Esophagus squamous epithelium (tissue), 5 donors: ENCODE measurements at places on chromosomes 11 and 22.

DNA sequence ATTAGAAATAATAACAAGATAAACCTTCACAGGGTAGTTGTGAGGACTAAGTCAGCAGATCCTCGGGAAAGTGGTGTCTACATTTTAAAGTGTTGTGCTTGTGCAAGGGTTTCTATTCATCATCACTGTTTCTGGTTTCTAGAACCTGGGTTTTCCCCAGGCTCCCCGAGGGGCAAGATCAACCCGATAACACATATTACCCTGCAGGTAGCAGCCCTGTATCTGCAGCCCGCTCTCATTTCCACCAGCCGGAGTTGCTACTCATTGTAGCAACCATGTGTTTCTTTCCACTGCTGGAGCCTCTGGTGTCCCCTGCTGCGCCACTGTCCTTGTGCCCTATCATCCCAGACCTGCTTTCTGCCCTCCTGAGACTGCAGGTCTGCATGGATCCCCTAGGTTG lies 67.0 kb downstream of the MIAT start:
- no peak for DNase-seq

DNA sequence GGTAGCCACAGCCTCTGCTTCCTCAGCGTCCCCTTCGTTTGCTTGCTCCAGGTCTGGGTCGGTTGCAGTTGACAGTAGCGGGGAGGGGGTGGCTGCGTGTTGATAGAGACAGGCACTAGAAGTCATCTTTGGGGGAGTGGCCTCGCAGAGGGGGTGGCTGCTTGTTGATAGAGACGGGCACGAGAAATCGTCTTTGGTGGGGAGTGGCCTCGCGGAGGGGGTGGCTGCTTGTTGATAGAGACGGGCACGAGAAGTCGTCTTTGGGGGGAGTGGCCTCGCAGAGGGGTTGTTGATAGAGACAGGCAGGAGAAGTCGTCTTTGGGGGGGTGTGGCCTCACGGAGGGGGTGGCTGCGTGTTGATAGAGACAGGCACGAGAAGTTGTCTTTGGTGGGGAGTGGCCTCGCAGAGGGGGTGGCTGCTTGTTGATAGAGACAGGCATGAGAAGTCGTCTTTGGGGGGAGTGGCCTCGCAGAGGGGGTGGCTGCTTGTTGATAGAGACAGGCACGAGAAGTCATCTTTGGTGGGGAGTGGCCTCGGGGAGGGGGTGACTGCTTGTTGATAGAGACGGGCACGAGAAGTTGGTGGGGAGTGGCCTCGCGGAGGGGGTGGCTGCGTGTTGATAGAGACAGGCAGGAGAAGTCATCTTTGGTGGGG lies 328.3 kb downstream of the TBC1D22A start:
- DNase-seq = no peak

DNA sequence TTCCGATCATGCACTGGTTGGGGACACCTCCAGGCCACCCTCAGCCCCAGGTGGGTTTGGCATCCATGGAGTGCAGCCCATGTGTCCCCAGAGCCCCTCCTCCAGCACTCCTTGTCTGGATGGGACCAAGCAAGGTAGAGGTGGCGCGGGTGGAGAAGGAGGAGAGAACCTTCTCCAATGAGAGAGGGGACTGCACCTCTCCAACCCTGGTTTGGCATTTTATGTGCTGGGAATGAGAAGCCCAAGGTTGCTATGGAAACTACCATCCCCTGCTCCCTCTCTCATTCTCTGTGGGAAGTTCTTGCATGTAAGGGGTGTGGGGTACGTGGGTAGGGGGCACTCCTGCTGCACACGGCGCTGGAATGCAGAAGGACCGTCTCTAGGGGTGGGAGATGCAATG lies 21.8 kb upstream of the RASD2 start:
- no peak for DNase-seq

- no peak for DNase-seq
Measured at GRCh38 chr11:125393331-125393730, 102.7 kb downstream of the FEZ1 start.

DNA sequence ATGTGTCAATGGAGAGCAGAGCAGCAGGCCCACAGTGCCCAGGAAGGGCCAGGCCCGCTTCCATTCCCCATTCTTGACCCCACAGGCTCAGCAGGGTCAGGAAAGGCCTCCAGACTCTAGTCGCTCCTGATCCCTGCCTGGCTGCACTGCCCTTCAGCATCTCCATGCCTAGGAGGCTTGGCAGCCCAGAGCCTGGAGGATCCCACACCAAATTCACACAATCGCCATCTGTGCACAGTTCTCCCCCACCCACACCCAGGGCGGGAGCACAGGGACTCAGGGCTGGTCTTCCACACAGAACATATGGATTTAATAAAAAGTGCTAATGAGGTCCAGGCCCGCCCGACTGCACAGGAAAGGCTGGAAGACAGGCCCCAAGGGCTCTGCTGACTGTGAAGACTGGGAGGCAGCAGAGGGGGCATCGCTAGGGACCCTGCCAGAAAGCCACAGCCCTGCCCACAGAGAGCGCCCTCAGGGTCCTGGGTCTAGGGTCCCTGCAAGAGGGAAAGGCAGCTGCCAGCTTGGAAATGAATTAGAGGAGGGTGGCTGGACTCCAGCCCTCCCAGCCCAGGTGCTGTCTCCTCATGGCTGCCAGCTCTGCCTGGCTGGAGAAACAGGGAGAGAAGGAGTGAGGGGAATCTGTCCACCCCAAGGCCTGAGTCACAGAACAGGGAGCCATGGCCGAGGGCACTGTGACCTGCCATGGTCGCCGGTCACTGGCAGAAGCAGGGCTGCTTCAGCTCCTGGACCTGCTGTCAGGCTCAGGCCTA lies 39.7 kb downstream of the DKK3 start:
- DNase-seq = no peak

DNA sequence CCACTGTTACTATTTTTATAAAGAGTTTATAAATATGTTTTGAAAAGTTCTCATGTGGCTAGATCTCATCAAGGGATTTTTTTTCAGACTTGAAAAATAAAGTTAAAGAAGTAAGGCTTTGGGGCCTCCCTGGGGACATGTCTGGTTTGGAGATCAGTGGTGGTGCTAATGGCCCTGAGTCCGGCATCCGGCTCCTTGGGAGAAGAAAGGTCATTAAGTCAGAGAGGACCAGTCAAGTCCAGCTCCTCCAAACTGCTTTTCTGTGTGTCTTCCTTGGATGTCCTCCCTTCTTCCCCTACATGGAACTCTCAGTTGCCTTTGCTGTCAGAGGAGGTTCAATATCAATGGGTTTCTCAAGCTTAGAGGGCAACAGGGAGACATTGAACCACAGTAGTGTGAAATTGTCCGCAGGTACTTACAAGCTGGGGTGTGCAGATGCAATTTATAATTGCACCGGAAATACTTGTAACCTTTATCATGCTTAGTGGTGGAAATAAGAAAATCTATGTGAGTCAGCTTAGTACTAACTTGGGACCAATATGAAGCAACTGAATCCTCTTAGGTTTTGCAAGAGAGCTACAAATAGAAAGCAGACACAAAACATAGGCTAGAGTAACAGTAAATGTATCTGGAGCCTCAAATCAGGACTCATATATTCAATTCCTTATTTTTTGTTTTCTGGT lies 144.3 kb downstream of the TEAD1 start:
- DNase-seq = no peak

DNA sequence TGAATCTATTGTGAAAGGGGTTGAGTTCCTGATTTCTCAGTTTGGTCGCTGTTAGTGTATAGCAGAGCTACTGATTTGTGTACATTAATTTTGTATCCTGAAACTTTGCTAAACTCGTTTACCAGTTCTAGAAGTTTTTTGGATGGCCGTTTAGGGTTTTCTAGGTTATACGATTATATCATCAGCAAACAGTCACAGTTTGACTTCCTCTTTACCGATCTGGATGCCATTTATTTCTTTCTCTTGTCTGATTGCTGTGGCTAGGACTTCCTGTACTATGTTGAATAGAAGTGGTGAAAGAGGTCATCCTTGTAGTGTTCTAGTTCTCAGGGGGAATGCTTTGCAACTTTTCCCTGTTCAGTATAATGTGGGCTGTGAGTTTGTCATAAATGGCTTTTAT lies 24.6 kb upstream of the OOSP4B start:
- no peak for DNase-seq

GRCh38 chr11:60851327-60852104 lies 4.2 kb downstream of the PTGDR2 start:
- no peak for DNase-seq

DNA sequence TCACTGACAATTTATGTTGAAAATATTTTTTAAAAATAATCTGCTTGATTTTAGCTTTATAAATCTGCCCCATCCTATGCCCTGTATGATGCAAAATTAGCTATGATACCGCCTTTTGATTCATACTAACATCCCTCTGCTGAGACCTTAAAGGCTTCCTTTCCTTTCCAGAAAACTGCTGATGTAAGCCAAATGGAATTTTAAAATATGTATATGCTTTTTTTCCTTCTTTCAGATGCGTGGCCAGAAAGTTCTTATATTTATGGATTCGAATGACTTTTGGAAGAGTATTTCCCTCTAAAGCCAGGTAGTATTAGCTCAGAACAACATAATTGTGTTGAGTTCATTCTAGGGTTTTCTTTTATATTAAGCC lies 34.5 kb downstream of the SFI1 start:
- DNase-seq = no peak

DNA sequence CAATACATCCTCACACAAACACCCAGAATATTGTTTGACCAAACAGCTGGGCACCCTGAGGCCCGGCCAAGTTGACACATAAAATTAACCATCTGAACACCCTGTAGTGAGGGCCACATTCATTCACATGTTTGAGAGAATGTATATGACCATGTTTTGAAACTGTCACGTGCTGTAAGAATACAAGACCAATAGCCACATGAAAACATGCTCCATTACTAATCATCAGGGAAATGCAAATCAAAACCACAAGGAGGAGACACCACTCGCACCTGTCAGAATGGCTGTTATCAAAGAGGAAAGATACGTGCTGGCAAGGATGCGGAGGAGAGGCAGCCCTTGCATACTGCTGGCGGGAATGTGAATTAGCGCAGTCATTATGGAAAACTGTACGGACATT lies 38.3 kb upstream of the IGSF9B start:
- no peak for DNase-seq

DNA sequence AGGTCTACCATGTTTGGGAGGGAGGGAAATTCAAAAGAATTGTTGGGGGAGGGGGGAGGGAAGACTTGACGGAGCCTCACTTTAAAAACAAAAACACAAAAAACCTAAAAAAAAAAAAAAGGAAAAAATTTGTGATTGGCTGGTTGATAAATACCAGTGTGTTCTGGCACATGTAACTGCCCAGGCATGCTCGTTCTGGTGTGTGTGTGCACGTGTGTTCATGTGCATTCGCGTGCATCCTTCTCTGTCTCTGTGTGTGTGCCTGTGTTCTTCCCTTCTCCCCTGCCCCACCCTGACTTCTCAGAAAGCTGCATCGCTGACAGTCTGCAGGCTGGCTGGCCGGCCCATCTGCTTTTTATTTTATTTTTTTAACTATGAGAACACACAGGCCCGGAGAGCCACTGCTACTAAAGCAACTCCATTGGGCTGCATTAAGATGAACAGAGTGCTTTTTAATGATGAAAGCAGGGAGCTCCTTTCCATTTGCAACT lies 22.6 kb upstream of the ADSL start:
- DNase-seq = no peak

DNA sequence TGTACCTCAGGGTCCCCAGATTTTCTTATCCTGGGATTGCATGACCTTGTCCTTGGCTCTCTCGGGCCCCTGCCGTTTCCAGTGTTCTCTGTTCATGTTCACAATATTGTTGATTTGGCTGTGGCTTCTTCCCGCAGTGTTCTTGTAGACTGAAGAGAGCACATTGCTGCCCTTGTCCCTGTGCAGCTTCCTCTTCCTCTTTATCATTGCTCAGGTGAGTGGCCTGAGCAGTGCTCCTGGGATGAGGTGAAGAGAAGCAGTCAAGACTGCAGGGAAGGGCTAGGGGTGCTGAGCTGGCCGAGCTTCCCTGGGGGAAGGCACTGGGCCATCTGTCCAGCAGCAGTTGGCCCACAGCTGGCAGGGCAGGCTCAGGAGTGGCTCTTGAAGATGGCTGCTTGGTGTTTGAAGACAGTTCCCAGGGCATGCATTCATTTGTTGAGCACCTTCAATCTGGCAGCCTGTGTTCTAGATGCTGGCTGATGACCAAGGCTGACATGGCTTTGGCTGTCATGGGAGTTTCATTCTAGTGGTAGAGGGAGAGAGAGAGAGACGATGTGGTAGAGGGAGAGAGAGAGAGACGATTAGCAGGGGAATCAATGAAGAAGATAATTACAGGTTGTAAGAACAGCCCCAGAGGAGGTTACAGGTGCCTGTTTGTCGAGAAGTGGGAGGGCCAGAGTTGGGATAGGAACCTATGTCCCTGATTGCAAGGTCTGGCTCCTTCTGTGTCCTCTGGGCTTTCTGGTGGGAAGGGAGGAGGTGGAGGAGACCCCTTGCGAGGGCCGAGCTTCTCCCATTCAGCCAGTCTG lies 17.4 kb downstream of the BMAL1 start:
- DNase-seq = no peak

GRCh38 chr11:31214372-31214771 lies 155.2 kb downstream of the DCDC1 start:
- no peak for DNase-seq

GRCh38 chr22:48510599-48510998 lies 1317.1 kb downstream of the BRD1 start:
- no peak for DNase-seq

- DNase-seq = no peak
Measured at GRCh38 chr11:34624069-34624468, 3.2 kb downstream of the EHF start.

DNA sequence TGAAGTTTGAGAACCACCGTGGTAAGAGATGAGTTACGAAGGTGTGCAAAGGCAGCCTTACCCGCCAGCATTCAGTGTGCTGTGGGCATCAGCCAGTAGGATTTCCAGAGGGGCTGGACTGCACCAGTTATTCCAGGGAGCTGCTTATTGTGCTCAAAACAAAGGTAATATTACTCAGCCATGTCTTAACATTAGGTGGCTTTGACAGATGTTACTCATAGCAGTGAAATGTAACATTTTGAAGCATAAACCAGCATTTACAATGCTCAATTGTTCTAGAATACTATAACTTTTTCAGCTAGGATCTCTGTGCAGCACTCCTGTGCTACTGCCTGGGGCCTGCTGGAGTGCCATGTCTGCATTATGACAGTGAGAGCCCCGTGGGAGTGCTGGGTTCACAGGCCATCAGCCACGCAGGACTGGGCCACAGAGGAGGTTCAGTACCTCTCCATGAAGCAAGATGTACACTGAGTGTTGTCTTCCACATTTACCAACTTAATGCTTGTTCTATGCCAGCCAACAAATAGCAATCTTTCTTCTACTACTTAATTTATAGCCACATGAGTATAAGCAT lies 238.1 kb downstream of the CADM1 start:
- no peak for DNase-seq
